ENCODE measurements at places on chromosomes 16 and 17. TPM values are rescaled to one million over a fixed set of nuclear protein-coding genes. Genes with fewer than 3 reads are reported as not detected.

- DNase-seq, result no peak
Observed at GRCh38 chr17:611202-611601, 103.4 kb downstream of the VPS53 start.

DNA sequence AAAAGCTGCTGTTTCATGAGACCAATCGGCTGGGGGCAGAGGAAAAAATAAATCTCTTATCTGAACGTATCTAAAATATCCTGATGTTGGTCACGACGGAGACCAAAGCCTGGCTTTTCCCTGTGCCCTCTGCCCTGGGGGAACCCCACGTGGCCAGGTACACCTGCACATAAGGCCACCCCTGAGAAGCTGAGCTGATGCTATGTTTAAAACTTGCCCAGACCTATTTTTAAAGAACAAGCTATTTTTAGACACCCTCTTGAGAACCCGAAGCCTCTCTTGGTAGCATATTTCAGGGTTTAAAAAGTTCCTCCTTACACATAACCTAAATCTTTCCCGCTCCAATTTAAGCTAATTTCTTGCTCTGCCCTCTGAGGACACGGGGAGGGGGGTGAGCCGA is 210.4 kb downstream of the GSG1L start:
- no peak for DNase-seq

- peak; percentile 19 for DNase-seq
Observed at GRCh38 chr16:88468275-88469129, 15.4 kb downstream of the ZFPM1 start.

The CACNA1G gene
- total RNA-seq, result under 0.01 TPM

The CTRL gene
- 0.18 TPM for total RNA-seq

The APPBP2 gene
- total RNA-seq, result 93.9 TPM

- no peak for DNase-seq
Observed at GRCh38 chr16:27976990-27977389, 86.5 kb downstream of the GSG1L start.

The TRAF4 gene
- 27.5 TPM for total RNA-seq

DNA sequence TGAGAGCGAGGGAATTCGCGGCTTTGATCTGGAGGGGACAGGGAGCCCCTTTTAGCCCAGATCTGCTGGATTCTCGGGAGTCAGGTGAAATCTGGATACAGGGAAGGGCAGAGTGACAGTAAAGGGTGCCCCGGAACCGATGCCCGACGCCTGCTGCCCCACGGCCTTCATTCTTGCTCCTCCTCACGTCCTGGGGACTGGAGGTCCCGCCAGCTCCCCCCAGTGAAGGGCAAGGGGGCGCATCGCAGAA is 596 bp downstream of the OR1F1 start:
- DNase-seq, result no peak

- peak; percentile 99 for DNase-seq
Observed at GRCh38 chr17:42519546-42520491, 16.2 kb upstream of the NAGLU start.

GRCh38 chr16:67533024-67533560 is 4.5 kb downstream of the RIPOR1 start:
- no peak for DNase-seq

DNA sequence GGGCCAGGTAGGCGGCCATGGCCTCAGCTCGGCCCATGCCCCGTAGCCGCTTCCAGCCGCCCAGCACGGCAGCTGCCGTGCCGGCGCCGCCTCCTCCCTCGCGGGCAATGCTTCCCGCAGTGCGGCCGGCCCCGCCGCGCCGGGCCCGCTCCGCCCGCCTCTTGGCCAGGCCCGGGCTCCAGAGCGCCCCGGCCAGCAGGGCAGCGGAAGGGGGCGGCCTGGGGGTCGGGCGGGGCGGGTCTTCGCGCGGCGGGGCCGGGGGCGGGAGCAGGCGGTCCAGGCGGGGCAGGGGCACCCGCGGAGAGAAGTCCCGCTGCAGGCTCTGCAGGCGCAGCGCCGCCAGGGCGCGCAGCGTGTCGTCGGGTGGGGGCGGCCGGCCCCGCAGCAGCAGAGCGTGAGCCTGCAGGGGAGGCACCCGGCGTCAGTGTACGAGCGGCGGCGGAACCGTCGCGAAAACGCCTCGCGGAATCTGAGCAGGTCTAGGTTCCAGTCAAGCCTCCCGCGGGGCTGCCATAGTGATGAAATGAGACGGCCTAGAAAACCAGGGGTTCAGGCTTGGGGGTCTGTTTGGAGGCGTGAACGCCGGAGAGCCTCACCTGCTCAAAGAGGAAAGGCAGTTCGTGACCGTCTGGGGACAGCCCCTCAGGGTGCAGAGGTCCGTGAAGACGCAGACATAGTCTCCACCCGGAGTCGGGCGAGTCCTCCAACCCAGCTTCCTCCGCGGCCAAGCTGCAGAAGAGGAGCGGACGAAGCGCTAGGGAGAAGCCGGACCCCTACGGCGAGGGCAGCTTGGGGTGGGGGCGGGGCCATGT is 6.6 kb downstream of the PLEKHH3 start:
- DNase-seq, result no peak

DNA sequence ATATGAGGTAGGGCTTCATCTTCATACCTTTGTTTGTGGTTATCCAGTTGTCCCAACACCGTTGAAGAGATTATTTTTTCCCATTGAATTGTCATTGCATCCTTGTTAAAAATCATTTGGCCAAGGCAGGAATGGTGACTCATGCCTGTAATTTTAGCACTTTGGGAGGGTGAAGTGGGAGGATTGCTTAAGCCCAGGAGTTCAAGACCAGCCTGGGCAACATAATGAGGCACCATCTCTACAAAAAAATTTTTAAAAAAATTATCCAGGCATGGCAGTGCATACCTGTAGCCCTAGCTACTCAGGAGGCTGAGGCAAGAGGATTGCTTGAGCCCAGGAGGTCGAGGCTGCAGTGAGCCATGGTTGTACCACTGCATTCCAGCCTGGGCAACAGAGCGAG is 223.9 kb downstream of the TANC2 start:
- DNase-seq, result no peak

The VPS9D1 gene
- total RNA-seq, result 1.8 TPM

The CD79B gene
- not detected for total RNA-seq

- DNase-seq, result no peak
Observed at GRCh38 chr16:11126399-11127054, 129.5 kb downstream of the SOCS1 start.

The GNG13 gene
- total RNA-seq, result not detected

DNA sequence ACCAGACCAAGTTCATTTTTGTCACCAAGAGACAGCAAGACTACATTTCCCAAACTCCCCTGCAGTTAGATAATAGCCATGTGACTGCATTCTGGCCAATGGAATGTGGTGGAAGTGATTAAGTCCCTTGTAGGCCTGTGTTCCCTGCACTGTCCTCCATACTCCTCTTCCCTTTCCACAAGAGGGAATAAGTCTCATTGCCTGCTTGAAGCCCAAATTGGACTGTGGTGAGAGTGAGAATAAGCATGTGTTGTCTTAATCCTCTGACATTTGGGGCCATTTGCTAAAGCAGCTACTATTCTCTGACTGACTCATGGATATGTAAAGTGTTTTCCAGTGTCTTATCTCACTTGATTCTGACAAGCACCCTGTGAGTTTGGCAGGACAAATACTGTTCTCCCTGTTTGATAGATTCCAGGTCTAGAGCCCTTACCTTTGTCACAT is 20.7 kb downstream of the PIK3R6 start:
- DNase-seq, result peak; percentile 32

The DPEP3 gene
- total RNA-seq, result not detected

- no peak for DNase-seq
Observed at GRCh38 chr16:68469796-68470460, 21.6 kb upstream of the SMPD3 start.

DNA sequence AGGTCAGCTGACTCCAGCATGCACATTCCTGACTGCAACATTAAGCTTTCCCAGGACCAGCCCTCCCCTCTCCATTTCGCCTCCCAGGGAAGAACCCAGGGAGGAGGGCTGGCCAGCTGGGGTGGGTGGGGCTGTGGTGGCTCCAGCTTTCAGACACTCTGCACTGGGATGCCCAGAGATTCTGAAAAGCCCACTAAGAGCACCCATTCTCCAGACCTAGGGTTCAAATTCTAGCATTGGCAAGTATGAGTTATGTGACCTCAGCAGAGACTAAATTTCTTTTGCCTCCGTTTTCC is 7.8 kb downstream of the DLX3 start:
- no peak for DNase-seq

All from IMR-90 (cell line).